ENCODE measurements at places on chromosomes 11 and 22. TPM values are rescaled to one million over a fixed set of nuclear protein-coding genes. Genes with fewer than 3 reads are reported as not detected.

DNA sequence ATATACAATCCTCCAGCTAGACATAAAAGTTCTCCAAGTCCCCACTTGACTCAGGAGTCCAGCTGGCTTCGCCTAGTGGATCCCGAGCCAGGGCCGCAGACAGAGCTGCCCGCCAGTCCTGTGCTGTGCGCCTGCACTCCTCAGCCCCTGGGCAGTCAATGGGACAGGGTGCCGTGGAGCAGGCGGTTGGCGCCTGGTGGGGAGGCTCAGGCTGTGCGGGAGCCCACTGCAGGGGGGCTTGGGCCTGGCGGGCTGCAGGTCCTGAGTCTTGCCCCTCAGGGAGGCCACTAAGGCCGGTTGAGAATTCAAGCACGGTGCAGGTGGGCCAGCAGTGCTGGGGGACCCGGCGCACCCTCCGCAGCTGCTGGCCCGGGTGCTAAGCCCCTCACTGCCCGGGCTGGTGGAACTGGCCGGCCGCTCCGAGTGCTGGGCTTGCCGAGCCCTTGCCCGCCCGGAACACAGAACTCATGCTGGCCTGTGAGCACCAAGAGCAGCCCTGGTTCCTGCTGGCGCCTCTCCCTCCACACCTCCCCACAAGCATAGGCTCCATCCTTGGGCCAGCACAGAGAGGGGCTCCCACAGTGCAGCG, 884.8 kb upstream of the LRRC4C start:
- DNase-seq = no peak

DNA sequence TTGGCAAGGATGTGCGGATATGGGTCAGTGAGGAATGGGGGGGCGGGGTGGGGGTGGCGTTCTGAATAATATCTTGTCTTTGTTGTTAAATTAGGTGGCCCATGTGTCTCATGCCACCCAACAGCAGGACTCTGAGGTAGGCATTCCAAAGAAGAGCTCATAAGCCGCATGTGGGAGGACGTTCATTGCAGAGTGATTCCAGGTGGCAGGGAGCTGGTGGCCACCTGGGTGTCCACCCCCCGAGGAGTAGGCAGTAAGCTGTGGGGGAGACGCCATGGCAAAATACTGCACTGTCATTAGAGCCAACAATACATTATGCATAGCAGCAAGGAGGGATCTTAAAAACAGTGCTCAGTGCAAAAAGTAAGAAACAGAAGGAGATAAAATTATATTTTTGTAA, 14.3 kb upstream of the CAPN5 start:
- DNase-seq = no peak

The C11orf16 gene
- total RNA-seq = not detected

The MFNG gene
- 5.4 TPM for total RNA-seq

The MIOX gene
- not detected for total RNA-seq

The POU2AF2 gene
- not detected for total RNA-seq
